ENCODE measurements at places on chromosomes 3 and 15.

- DNase-seq = no peak
Measured at GRCh38 chr3:54349231-54349652, 226.9 kb downstream of the CACNA2D3 start.

DNA sequence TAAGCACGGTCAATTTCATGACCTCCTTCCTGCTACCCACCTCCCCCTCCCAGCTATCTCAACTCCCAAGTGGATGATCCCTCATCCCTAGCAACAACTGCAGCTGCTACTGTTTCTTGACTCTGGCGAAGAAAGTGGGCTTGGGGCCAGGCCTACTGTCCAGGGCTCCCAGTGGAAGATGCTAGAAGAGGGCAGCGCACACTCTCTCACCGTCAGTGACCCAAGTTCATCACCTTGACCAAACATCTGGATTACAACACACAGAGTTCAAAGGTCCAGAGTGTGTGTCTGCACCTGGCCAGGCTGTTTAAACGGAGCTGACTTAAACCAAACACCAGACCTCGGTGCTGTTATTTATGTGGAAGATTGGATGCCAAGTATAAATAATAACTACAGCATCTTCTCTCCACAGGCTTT, 385.6 kb downstream of the SHQ1 start:
- no peak for DNase-seq

DNA sequence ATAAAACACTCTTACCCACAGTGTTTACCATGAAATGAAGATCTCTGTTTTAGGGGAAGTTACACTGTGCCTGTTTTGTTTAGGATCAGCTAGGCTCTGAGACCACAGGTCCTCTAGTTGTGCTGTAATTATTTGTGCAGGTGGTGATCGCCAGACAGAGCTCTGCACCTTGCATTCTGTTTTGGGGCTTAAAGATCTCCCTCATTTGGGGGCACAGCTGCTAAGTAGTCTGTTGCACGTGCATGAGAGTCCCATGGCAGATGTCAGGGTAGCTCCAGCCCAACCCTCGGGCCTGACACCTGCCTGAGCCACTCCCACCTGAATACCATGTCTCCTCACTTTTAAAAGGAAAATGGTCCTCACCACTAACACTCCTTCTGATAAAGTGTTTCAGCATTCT, 12.4 kb downstream of the C3orf20 start:
- DNase-seq = no peak

- DNase-seq = no peak
Measured at GRCh38 chr15:55999658-56000057, 6.2 kb upstream of the NEDD4 start.

- DNase-seq = no peak
Measured at GRCh38 chr3:125067225-125067624, 11.4 kb upstream of the HEG1 start.

All from activated CD4-positive, alpha-beta memory T cell treated with anti-CD3 and anti-CD28 coated beads, Interleukin-2, amount 10 ng/mL, durations not matched to agents 7 days and 5 days (primary cell).